COLO829 (cell line): ENCODE measurements at places on chromosomes 12 and 14.
A peak's percentile ranks its signal among the peaks of the same experiment; 100 is the strongest.

DNA sequence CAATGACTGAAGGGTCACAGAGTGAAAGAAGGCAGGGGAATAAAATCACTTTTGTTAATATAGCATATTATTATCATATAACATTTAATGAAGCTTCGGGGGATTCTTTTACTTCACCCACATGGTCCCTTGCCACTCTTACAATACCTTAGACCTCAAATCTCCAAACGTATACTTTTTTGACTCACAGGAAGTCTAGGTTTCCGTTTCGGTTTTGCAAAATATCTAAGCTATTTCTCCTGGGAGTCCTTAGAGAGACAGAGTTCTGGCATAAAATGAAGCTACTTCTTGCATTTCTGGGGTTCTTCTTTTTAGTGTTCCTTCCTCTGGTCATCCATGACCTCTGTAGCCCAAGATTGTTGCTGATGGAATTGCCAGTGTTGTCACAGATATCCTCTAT lies 590.5 kb upstream of the ATP2B1 start:
- no peak for DNase-seq

- no peak for DNase-seq
Observed at GRCh38 chr14:95218472-95219193, 61.3 kb upstream of the DICER1 start.

DNA sequence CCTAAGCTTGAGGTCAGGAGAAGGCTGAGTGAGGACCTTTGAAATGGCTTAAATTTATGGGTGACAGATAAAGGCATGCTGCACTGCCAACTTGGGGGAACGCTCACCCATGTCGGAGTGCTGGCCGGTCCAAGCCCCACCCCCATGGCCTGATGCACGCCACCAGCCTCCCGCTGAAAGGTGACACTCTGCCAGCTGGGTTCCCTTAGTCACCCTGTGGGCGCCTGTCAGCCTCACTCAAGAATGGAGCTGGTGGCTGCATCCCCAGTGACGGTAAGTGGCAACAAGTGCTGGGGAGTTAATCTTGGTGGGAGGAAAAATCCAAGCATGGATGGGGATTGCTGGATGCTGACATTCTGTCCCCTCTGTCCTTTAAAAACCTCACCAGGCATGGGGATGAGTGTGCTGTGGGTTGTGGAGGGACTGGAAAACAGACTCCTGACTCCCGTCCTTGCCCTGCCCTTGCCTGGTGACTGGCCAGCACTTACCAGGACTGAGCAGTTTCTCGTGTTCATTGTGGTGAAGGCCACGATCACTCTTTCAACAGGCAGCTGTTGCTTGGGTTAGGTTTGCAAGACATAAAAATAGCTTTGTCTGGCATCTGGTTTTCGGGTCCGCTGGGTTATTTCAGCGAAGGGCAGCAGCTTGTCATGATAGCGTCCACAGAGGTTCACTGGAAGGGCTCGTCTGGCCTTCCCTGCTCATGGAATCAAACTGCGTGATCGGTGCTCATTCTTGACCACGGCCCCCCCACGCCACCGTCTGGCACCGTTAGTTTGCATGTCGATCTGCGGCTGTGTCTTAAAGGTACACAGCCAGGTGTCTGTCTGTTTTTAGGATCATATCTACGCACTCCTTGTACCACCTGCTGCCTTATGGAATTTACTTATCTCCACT lies 15.0 kb downstream of the ACACB start:
- DNase-seq: no peak

GRCh38 chr14:100376751-100377171 lies 53.6 kb downstream of the SLC25A47 start:
- peak; percentile 20 for DNase-seq

DNA sequence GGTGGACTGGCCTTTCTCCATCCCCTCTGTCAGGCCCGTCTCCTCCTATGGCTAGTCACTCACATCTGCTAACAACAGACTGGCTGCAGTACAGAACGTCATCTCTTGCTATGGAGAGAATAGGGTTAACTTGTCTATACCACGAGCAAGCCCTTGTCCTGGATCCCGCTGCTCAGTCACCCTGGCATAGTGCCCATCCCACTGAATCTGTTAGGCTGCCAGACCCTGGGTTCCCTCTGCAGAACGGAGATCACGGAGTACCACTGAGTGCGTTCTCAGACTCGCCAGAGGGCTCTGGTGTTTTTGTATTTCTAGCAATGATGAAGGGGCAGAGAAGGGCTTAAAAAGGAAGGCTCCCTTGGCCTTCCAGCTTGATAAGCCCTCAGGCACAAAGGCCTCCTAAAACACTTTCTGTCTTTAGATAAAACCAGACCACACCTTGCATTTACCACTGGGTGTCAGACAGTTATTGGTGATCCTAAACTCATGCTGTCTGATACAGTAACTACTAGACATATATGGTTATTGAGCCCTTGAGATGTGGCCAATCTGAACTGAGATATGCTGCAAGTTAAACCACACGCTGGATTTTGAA lies 6.3 kb upstream of the NRIP2 start:
- DNase-seq: no peak

- no peak for DNase-seq
Observed at GRCh38 chr12:115558281-115558680, 719.2 kb downstream of the MED13L start.

- peak; percentile 94 for DNase-seq
Observed at GRCh38 chr12:108773798-108774788, 42.8 kb upstream of the CORO1C start.

DNA sequence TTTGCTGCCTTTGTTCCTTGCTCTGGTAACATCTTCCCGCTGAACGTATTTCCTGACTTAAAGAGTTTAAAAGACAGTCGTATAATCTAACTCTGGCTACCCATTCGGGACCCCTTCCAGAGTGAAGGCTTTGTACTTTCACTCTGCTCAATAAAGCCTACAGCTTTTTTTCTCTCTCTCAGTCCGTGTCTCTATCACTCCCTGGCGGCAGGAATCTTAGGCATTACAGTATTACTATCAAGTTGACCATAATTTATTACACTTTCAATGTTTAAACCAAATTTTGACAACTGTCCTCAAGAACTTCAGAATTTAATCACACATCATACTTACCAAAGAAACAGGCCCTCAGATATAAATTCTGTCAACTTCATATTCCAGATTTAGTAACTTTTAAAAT lies 967.9 kb downstream of the FSCB start:
- peak; percentile 44 for DNase-seq

GRCh38 chr12:67989184-67989920 lies at the start of gene IFNG-AS1:
TSS of gene IFNG-AS1 (plus strand) at chr12:67989447.
- DNase-seq: no peak

DNA sequence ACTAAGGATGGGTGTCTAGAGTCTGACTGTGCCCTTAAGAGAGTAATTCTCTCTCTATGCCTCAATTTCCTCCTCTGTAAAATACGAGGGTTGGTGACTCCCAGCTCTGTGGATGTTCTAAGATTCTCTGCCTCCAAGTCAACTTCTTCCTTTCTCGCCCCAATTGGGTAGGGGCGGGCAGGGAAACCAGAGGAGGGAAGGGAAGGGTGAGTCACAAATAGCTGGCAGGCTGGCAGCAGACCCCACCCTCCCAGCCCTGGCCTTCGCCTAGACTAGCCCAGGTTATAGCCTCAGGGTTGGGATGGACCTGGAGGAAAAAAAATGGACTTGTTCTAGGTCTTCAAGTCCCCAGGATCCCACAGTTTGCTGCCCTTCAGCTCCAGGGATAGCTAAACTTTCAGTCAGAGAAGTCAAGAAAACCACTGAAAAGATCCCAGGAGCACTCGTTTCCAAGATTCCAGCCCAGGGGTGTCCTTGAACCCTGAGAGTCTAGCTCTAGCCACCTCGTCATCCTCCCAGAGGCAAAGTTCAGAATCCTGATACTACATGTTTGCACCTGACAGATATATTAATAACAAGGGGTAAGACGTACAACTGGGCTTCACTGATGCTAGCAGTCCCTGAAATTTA lies 2.3 kb downstream of the DGKA start:
- no peak for DNase-seq

DNA sequence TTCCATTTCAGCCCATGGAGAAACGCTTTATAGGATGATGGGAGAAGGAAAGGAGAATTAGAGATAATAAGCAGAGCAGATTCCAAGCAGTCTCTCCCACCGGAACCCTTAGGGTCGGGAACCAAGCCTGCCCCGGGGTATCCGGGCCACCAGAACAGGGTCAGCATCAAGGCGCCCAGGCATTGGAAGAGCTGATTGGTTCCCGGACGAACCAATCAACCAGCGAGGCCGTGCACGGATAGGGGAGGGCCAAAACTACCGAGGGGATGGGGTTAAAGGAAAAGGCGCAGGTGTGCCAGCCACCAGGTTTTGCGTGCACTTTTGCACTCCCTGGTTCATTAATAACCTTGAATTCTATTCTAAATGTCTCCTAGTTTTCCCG lies 1.7 kb downstream of the PPM1H start:
- no peak for DNase-seq
